Hematopoietic multipotent progenitor cell treated with erythropoietin and hydrocortisone succinate and interleukin-3 and kit ligand, for 6 days (in vitro differentiated cells): ENCODE measurements at places on chromosomes 7 and 10.

DNA sequence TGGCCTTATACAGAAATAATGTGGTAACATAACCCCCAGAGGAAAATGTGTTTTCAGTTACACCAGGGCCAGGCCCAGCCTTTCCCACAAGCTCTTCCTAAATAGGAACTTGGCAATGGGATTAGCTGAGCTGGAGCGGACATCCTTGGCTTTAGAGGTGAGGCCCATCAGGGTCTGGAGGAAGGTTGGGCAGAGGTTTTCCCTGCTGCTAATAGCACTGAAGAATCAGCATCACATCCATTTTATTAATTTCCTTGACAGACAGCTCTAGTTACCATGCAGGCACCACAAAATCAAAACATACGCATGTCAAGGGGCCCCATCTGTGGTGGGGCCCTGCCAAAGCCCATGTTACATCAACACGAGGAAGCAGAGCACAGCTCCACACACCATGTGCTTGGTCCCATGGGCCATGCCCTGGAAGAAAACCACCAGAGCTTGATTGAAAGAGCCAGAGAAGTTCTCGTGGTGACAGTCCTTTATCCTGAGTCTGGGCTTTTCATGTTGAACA lies 566.6 kb downstream of the KCNMA1 start:
- no peak for DNase-seq

- no peak for DNase-seq
These were observed 119.3 kb upstream of the ZNF746 start for GRCh38 chr7:149616898-149617297.

DNA sequence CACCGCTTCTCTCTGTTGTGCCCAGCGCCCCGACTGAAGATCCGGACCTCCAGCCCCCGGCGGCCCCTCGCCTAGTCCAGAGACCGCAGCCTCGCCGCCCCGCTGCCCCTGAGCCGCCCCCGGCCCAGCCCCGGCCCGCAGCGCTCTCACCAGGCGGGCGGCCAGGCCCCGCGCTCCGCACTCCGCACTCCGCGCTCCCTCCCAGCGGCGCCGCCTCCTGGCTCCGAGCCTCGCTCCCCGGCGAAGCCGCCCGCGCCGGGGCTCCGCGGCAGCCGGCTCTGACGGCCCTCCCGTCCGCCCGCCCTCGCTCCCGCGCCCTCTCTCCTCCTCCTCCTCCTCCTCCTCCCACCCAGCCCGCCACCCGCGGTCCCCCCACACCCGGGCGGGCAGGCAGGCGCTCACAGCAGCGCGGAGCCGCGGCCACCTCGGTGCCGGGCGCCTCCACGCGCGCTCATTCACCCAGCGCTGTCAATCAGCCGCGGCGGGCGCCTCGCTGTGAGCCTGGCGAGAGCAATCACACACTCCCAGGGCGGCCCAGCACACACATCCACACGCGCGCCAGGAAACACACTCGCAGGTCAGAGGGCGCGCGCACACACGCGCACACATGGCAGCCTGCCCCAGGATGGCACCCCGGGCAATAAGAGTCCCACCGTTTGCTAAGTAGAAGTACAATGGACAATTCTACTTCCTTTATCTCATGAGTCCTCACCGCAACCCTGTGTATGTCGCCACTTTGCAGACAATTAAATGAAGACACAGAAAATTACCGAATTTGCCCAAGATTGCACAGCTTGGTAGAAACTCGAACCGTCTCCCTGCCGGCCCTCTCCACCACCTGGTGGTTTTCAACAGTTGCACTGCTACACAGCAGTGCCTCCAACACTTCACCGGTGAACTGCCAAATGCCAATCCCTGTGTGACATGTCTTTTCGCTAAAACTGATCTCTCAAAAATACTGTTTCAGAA lies at the start of gene PRRT4:
Gene PRRT4, minus strand, starts transcription at position 280 of the 969 bp plus-strand sequence.
- peak; percentile 63 for DNase-seq

- no peak for DNase-seq
These were observed 4.6 kb upstream of the ZNF22 start for GRCh38 chr10:44995914-44996669.
